Caco-2 (cell line): ENCODE measurements at places on chromosomes 4 and X. TPM values are rescaled to one million over a fixed set of nuclear protein-coding genes. Genes with fewer than 3 reads are reported as not detected.
A peak's percentile ranks its signal among the peaks of the same experiment; 100 is the strongest.

GRCh38 chrX:19857131-19857530 is 30.3 kb downstream of the SH3KBP1 start:
- H3K27me3 ChIP-seq: no peaks in the 10 kb centered on the region
- H3K4me1 ChIP-seq: no peaks in the 10 kb centered on the region
- H3K36me3 ChIP-seq: no peaks in the 10 kb centered on the region
- H3K4me3 ChIP-seq: no peak overlapping the region
- H3K27ac ChIP-seq: peak overlapping the region; percentile 33

- DNase-seq: no peak
- no peaks in the 10 kb centered on the region for H3K27me3 ChIP-seq
- H3K4me3 ChIP-seq: no peak overlapping the region
- no peaks in the 10 kb centered on the region for H3K4me1 ChIP-seq
Measured at GRCh38 chrX:9737363-9737762, 28.3 kb downstream of the GPR143 start.

DCK gene
- 16.3 and 19.6 TPM in 2 replicates for total RNA-seq

DNA sequence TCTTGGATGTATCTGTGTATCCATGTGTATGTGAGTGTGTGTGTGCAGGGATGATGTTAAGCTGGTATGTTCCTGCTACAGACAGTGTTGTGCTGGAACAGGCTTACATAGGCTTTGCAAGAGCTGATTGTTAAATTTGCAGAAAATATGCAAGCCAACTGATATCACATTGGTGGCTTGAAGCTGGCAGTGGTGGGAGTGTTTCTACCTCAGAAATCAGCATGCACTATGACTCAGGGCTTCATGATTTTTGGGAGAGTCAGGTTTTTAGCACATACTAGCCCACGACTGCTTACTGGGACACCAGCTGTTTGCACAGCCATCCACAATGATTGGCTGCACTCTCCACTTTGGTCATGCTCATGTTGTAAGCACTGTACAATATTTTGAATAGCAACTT is 261.8 kb downstream of the DHX15 start:
- no peaks in the 10 kb centered on the region for H3K4me1 ChIP-seq
- no peak overlapping the region for H3K27ac ChIP-seq
- H3K36me3 ChIP-seq: no peaks in the 10 kb centered on the region
- DNase-seq: no peak

GRCh38 chr4:140688711-140689598 is 67.2 kb downstream of the TBC1D9 start:
- H3K27ac ChIP-seq: no peak overlapping the region
- H3K4me3 ChIP-seq: no peak overlapping the region
- H3K36me3 ChIP-seq: no peaks in the 10 kb centered on the region
- no peaks in the 10 kb centered on the region for H3K4me1 ChIP-seq
- DNase-seq: no peak

- H3K36me3 ChIP-seq: no peaks in the 10 kb centered on the region
- no peaks in the 10 kb centered on the region for H3K27me3 ChIP-seq
- H3K4me1 ChIP-seq: no peaks in the 10 kb centered on the region
- no peak overlapping the region for H3K4me3 ChIP-seq
- DNase-seq: no peak
Measured at GRCh38 chrX:20974326-20974725, 399.9 kb upstream of the CNKSR2 start.

ABCG2 gene
- total RNA-seq: 23.7 and 26.0 TPM in 2 replicates

DNA sequence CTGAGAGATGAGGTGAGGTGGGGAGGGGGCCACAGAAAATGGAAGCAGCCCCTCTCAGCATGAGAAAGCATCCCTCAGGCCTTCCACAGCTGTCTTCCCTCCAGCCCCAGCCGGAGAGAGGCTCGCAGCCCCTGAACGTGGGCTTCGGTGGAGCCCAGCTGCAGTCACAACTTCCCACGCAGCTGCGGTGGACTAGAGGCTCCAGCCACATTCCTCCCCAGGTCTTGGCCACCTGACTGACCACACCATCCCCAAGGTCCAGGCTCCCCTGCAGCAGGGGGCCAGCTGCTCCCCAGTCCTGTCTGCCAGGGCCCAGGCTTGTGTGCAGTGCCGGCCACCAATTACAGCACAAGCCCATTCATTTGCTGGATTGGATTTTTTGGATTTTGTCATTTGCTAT is 212.3 kb upstream of the BCOR start:
- H3K4me1 ChIP-seq: no peaks in the 10 kb centered on the region
- no peaks in the 10 kb centered on the region for H3K36me3 ChIP-seq
- H3K4me3 ChIP-seq: no peak overlapping the region

DNA sequence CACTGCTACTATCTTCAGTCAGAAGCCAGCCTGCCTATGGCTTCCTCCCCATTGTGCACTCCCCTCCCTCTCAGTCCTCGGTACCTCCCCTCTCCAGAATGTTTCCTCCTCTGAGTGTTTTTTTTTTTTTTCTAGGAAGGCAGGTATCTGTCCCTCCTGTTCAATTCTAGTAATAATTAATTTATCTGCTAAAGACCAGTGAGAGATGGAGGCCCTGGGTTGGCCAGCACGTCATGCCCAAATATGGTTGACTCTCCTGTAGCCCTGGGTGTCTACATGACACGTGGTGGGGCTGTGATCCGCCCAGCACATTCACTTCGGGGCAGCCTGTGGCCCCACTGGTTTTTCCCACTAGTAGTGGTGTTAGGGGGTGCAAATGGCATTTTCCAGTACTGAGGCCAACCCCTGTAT is 1.8 kb downstream of the FLNA start:
- H3K4me1 ChIP-seq: peaks cover 22% of the 10 kb centered on the region
- H3K27ac ChIP-seq: peak overlapping the region; percentile 48
- H3K36me3 ChIP-seq: 0 out of 2 replicates have a peak, but pooled peaks cover 2% of the 10 kb centered on the region
- peak; percentile 54 for DNase-seq
- H3K27me3 ChIP-seq: no peaks in the 10 kb centered on the region
- H3K4me3 ChIP-seq: no peak overlapping the region

DNA sequence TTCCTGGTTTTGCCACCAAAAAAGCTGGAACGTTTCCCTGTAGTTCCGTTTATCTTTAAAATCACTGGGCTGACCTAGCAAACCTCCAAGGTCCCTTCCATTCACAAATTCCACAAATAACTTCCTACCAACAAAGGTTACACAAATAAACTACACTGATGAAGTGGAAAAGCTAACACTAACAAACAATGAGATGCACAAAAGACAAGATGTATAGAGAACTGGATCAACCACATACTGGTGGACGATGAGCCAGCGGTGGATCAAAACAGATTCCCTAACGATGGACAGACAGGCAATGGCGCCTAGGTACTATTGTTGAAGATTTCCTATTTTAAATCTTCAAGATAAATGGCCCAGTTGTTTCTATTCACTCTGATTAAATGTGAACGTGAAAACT is 15.5 kb downstream of the AFAP1 start:
- no peaks in the 10 kb centered on the region for H3K4me1 ChIP-seq
- H3K27me3 ChIP-seq: no peaks in the 10 kb centered on the region
- no peak for DNase-seq
- no peak overlapping the region for H3K4me3 ChIP-seq
- no peak overlapping the region for H3K27ac ChIP-seq
- no peaks in the 10 kb centered on the region; the same call in 1 of the 2 replicates for H3K36me3 ChIP-seq

EDA gene
- total RNA-seq: 0.67 and 0.98 TPM in 2 replicates

GRCh38 chrX:18995221-18995620 is 11.3 kb upstream of the PHKA2 start:
- H3K27me3 ChIP-seq: no peaks in the 10 kb centered on the region
- no peak overlapping the region for H3K4me3 ChIP-seq
- H3K27ac ChIP-seq: peak overlapping the region; percentile 72
- H3K4me1 ChIP-seq: peaks cover 8% of the 10 kb centered on the region
- no peaks in the 10 kb centered on the region for H3K36me3 ChIP-seq

DNA sequence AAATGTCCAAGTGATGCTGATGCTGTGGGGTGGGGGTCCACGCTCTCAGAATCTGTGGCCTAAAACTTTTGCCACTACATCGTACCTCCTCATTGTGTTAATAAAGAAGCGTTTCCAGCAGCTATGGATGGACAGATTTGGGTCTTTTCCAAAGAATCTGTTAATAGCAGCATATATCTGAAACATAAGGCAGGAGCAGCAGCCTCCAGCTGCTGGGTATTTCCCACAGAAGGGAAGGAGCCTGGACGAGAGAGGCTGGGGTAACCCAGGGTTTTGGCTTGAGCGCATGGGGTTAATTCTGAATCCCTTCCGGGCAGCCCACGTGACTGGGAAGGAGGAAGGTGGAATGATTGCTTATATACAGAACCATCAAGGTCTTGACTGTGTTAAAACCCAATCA is 332.4 kb downstream of the BCOR start:
- no peak for DNase-seq
- H3K4me3 ChIP-seq: no peak overlapping the region
- H3K27ac ChIP-seq: peak overlapping the region; percentile 63
- no peaks in the 10 kb centered on the region for H3K27me3 ChIP-seq
- no peaks in the 10 kb centered on the region; the same call in 1 of the 2 replicates for H3K36me3 ChIP-seq
- H3K4me1 ChIP-seq: peaks cover 10% of the 10 kb centered on the region; the same call in 1 of the 2 replicates

GRCh38 chr4:95513022-95513421 is 35.8 kb downstream of the UNC5C start:
- no peak overlapping the region for H3K4me3 ChIP-seq
- no peak overlapping the region for H3K27ac ChIP-seq
- no peaks in the 10 kb centered on the region for H3K36me3 ChIP-seq
- DNase-seq: no peak
- H3K4me1 ChIP-seq: peaks cover 17% of the 10 kb centered on the region

GRCh38 chrX:67558267-67558666 is 14.4 kb downstream of the AR start:
- H3K27ac ChIP-seq: no peak overlapping the region
- H3K27me3 ChIP-seq: no peaks in the 10 kb centered on the region
- H3K4me1 ChIP-seq: no peaks in the 10 kb centered on the region
- H3K4me3 ChIP-seq: no peak overlapping the region
- no peak for DNase-seq

CLDN22 gene
- total RNA-seq: not detected in 2 replicates

DNA sequence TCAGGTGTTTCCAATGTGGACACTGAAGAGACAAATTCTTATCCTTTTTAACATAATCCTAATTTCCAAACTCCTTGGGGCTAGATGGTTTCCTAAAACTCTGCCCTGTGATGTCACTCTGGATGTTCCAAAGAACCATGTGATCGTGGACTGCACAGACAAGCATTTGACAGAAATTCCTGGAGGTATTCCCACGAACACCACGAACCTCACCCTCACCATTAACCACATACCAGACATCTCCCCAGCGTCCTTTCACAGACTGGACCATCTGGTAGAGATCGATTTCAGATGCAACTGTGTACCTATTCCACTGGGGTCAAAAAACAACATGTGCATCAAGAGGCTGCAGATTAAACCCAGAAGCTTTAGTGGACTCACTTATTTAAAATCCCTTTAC is 18.6 kb downstream of the TLR7 start:
- no peak for DNase-seq
- H3K27ac ChIP-seq: no peak overlapping the region
- no peaks in the 10 kb centered on the region for H3K36me3 ChIP-seq
- no peaks in the 10 kb centered on the region for H3K4me1 ChIP-seq
- H3K27me3 ChIP-seq: no peaks in the 10 kb centered on the region
- no peak overlapping the region for H3K4me3 ChIP-seq

DNA sequence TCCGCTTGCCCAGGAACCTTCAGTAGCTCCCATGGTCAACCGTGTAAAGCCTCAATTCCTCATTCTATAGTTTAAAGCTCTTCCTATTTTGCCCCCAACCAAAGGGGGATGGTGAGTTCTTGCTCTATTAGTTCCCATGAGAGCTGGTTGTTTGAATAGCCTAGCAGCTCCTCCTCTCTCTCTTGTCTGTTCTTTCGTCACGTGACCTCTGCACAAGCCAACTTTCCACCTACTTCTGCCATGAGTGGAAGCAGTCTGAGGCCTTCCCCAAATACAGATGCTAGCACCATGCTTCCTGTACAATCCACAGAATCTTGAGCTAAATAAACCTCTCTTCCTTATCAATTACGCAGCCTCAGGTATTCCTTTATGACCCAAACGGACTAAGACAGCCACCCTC is 42.8 kb downstream of the ANXA5 start:
- no peak overlapping the region for H3K27ac ChIP-seq
- no peak overlapping the region for H3K4me3 ChIP-seq
- no peaks in the 10 kb centered on the region for H3K36me3 ChIP-seq
- no peaks in the 10 kb centered on the region for H3K27me3 ChIP-seq
- H3K4me1 ChIP-seq: no peaks in the 10 kb centered on the region

GRCh38 chrX:23978491-23978890 is 48.5 kb downstream of the KLHL15 start:
- H3K27me3 ChIP-seq: no peaks in the 10 kb centered on the region
- no peak overlapping the region for H3K4me3 ChIP-seq
- no peak overlapping the region for H3K27ac ChIP-seq
- DNase-seq: no peak
- H3K36me3 ChIP-seq: no peaks in the 10 kb centered on the region
- peaks cover 5% of the 10 kb centered on the region for H3K4me1 ChIP-seq

DNA sequence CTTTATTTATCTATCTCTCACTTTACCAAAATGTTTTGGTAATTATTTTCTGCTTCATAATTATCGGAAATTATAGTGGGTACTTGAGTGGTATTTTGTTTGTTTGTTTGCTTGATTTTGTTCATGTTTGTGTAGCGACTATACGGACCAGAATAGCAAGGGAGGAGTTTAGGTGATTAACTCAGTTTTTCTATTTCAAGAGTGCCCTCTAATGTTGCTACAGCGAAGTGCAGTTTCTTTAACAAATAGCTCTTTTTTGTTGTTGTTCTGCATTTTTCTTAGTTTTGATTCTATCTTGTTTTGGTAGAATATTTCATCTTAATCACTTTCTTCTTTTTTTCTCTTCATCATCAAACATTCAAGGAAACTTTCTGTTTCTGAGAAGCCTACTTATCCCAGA is 40.8 kb upstream of the QRFPR start:
- H3K4me3 ChIP-seq: no peak overlapping the region
- no peak for DNase-seq
- no peak overlapping the region for H3K27ac ChIP-seq
- no peaks in the 10 kb centered on the region for H3K36me3 ChIP-seq
- no peaks in the 10 kb centered on the region for H3K4me1 ChIP-seq

GRCh38 chr4:152348670-152349069 is 187.2 kb downstream of the FBXW7 start:
- H3K4me1 ChIP-seq: no peaks in the 10 kb centered on the region
- H3K27ac ChIP-seq: no peak overlapping the region
- no peaks in the 10 kb centered on the region for H3K36me3 ChIP-seq
- no peak for DNase-seq
- no peaks in the 10 kb centered on the region for H3K27me3 ChIP-seq

FGF13 gene
- total RNA-seq: 7.1 and 8.5 TPM in 2 replicates

UCP1 gene
- 0.51 and 0.54 TPM in 2 replicates for total RNA-seq

GRCh38 chrX:37701588-37701987 is 16.0 kb downstream of the XK start:
- H3K27ac ChIP-seq: no peak overlapping the region
- DNase-seq: no peak
- no peaks in the 10 kb centered on the region for H3K27me3 ChIP-seq
- H3K4me3 ChIP-seq: no peak overlapping the region

DNA sequence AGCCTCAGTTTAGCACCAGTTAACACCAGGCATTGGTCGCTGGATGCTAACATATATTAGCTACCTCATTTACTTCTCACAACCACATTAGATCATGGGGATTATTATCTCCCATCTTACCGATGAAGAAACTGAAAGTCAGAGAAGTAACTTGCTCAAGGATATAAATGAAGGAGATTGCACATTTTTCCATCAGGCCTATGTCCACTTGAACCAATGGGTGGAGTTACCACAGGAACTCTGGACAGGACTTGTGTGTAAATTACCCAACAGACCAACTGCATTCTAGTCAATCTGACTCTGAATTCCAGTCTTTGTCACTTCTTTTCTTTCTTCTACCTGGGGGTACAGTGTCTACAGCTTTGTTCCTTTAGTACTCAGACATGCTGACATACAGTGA is 1.8 kb downstream of the LNX1 start:
- no peaks in the 10 kb centered on the region for H3K36me3 ChIP-seq
- no peak overlapping the region for H3K4me3 ChIP-seq
- H3K4me1 ChIP-seq: peaks cover 49% of the 10 kb centered on the region
- peak overlapping the region; percentile 87 for H3K27ac ChIP-seq
- no peaks in the 10 kb centered on the region for H3K27me3 ChIP-seq
